Stimulated activated CD4-positive, alpha-beta T cell treated with anti-CD3 and anti-CD28 coated beads, Interleukin-2, amount 100 ng/mL, for 48 hours (primary cell): ENCODE measurements at places on chromosomes 11 and 22.

- DNase-seq = no peak
Measured at GRCh38 chr11:120017582-120018150, 120.2 kb downstream of the TRIM29 start.

DNA sequence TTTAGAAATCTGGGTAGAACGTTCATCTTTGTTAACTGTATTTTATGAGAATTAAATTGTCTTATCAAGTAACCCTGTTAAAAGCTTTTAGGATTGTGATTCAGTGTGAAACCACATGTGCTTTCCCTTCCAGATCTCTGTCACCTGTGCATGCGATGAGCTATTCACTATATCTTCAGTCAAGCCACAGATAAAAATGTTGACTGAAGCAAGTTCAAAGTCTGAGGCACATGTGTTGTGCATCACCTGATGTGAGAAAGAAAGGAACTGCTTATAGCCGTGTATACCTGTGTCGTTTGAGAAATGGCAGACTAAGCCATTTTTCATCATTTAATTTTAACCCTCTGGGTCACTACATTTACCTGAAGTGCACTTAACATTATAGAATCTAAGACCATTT lies 1088.9 kb upstream of the TENM4 start:
- no peak for DNase-seq

- DNase-seq = no peak
Measured at GRCh38 chr11:69511358-69512055, 30.0 kb downstream of the LINC01488 start.

- DNase-seq = no peak
Measured at GRCh38 chr11:78941226-78941851, 366.7 kb upstream of the NARS2 start.

GRCh38 chr22:41940832-41941765 lies 5.9 kb downstream of the CENPM start:
- peak; percentile 77 for DNase-seq

GRCh38 chr22:40525250-40525884 lies 111.2 kb downstream of the MRTFA start:
- DNase-seq = peak; percentile 73

GRCh38 chr11:68838572-68838964 lies 3.1 kb downstream of the CPT1A start:
- DNase-seq = peak; percentile 7

GRCh38 chr11:20934516-20934915 lies 265.1 kb downstream of the NELL1 start:
- DNase-seq = no peak

- DNase-seq = no peak
Measured at GRCh38 chr11:66970371-66970806, 4.7 kb upstream of the C11orf86 start.

- no peak for DNase-seq
Measured at GRCh38 chr22:42439021-42439567, 6.9 kb upstream of the NFAM1 start.

GRCh38 chr22:31122196-31122531 lies 602 bp upstream of the INPP5J start:
- DNase-seq = no peak

GRCh38 chr11:13061294-13061990 lies 52.3 kb downstream of the RASSF10 start:
- no peak for DNase-seq

- no peak for DNase-seq
Measured at GRCh38 chr11:113103932-113104690, 142.9 kb downstream of the NCAM1 start.

- DNase-seq = no peak
Measured at GRCh38 chr11:134040386-134041302, 28.2 kb upstream of the JAM3 start.

DNA sequence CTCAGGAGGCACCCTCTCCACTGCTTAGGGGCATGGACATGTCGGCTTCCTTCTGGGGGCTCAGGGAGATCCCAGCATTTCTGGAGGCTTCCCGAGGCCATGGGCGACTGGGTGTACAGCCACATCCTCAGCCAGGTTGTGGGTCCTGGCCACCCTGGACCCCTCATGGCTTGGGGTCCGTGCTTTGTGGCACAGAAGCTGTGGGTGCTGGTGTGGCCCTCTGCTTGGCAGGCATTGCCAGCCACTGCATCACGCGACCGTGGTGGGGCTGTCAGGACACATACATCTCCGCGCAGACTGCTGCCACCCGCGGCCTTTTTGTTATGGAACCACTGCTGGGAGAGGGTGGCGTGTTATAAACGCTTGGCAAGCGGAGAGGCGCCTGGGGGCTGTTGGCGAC lies 1174.9 kb downstream of the BRD1 start:
- no peak for DNase-seq

DNA sequence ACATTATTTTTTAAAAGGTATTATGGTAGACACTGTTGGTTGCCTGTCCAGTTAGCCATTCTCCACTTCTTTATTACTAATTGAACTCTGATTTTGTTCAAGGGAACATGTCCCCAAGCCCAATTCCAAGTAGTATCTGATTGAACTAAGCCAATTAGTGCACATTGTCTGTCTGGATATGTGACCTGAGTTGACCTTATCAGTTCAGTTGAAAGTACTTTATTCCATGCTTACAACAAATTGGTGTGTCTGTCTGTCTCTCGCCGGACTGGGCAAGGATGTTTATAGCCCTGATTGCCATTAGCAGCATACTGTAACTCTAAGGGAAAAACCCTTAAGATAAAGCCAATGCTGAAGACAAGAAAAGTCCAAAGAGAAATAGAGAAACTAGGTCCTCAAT lies 85.6 kb downstream of the INTS4 start:
- no peak for DNase-seq

- DNase-seq = no peak
Measured at GRCh38 chr11:47895035-47895434, 46.9 kb upstream of the NUP160 start.

GRCh38 chr22:23396362-23397007 lies 183.6 kb downstream of the IGLL1 start:
- DNase-seq = no peak

- DNase-seq = peak; percentile 60
Measured at GRCh38 chr22:38461414-38462081, 6.3 kb upstream of the KDELR3 start.

- DNase-seq = peak; percentile 58
Measured at GRCh38 chr11:107858217-107859070, at the start of gene SLC35F2. TSS of gene SLC35F2 (minus strand) at chr11:107858787. CDS start at chr11:107858767, 20 bp downstream.

DNA sequence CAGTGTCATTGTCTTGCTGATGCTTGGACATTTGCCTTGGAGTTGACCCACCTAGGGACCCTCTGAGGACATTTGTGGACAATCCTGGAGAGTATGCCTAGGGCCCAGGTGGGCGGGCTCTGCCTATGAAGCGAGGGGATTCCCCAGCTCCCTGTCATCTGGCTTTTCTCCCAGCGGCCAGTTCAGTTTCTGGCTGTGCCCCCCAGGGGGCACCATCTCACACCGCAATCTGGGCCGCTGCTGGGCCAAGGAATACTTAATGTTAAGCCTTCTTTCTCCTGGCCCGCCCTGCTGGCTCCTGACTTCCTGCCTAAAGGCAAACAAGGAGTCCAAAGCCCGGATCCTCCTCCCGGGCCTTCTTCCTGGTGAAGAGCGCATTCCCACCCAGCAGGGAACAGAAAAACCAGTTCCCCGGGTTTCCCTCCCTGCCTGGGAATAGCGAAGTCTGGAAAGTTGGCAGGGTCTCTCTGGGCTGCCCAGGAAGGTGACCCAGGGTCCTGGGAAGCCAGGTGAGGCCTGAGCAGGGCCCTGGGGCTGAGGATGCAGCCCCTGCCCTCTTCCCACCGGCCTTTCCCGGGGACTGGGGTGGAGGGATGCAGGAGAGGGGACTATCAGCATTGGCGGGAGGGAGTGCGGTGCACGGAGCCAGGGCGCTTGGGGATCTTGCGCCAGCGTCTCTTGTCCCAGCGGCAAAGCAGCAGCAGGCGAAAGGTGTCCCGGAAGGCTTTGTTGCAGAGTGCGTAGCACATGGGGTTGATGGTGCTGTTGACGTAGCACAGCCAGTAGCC lies 11.9 kb downstream of the CHRM1 start:
- DNase-seq = no peak

DNA sequence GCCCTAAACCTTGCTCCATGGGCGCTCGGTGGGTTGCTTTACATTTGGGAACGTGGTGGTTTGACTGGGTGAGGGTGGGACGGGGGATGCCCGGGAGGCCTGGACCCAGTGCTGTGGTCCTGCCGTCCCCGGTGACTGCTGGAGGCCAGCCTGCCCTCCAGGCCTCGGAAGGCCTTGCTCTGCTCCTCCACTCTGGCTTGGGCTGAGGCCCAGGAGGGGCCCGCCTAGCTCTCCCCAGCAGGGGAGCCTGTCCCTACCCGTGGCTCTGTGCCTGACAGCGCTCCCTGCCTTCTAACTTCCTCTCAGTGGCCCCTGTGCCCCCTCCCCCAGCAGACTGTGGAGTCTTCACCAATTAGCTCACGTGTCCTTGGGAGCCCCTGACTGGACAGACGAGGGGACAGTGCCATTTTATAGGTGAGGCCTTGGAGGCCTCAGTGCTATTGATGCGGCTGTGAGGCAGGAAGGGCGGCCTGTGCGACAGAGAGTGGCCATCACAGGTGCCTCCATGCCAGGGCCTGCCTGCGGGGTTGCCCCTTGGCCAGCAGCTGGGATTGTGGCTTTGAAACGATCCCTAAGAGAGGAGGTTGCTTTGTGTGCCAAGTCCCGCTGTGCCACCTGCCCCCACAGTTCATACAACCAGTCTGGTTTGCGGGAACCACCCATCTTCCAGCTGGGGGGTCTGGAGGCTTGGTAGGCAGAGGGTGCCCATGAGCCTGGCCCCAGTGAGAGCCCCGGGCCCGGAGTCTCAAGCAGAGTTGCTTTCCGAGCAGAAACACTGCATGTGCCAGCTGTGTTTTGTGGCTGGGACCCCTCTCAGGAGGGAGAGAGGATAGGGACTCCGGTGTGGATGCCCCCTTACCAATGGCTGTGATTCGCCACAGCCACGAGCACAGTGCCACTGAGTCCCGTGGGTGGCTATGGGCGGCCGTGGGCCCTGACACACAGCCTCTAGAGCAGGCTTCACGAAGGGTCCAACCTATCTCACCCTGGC lies 17.7 kb downstream of the TPCN2 start:
- no peak for DNase-seq

DNA sequence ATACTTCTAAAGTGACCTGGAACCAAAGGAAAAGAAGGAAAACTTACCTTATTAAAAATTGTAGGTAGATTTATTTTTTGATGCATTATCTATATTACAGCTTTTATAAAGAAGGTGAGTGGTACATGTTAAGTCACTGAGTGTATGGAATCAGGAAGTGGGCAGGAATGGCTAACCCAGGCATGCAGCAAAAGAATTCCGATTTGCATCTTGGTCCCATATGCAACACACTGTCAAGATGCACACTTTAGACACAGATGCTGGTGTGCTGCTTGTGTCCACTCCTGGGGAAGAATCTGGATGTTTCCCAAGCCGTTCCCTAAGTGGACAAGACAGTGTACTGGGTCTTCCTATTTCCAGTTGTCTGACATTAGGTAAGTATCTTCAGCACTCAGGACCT lies 99.9 kb upstream of the SORL1-AS1 start:
- DNase-seq = no peak

GRCh38 chr22:45656577-45656976 lies 15.1 kb upstream of the ATXN10 start:
- DNase-seq = no peak

DNA sequence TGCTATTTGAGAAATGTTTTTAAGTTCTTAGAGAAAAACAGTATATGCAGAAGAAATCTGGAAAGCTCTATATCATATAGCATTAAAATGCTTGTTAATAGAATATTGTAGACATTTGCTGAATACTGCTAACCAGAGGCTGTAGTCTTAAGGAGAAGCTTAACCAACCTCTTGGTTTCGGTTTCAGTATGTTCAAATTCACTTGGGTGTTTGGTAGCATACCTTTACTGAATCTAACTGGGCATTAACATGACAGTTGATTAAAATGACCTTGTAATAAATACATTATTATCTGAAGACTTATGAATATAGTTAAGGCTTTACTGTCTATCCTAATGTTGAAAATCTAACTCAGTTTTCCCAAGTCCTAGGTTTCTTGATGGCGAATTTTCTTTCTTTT lies 5.4 kb downstream of the PCF11 start:
- DNase-seq = no peak

DNA sequence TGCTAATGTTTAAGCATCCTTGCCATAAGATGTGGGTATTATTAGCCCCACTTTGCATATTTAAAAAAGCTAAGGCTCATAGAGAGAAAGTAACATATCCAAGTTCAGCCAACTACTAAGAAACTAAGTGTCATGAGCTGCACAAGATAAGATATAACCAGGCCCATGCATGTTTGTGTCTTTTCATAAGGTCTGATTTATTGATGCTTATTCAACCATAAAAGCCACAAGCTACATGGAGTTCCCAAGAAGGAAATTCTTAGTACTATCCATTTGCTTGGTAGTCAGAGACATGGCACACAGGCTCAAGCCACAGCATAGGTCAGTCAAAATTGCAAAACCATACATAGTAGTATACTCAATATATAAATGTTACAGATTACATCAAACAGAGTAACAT lies 488.5 kb downstream of the SOX6 start:
- DNase-seq = no peak

GRCh38 chr11:27211370-27212127 lies 151.5 kb downstream of the CCDC34 start:
- peak; percentile 6 for DNase-seq

DNA sequence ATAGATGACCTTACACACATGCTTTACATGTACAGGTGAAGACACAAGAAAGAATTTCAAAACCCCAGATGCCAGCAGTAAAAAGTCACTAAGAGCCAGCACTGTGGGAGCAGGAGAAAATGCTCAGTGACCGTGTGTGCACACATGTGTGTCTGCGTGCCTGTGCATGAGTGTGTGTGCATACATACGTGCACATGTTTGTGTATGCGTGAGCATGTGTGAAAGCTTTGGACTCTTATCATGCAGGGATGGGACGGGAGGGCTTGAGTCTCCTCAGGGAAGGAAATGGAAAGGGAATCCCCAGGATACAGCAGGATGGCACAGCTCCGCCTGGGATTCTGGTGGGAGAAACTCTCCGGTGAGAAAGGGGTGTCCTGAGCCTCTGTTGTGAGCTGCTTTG lies 121.5 kb upstream of the B3GAT1 start:
- no peak for DNase-seq

GRCh38 chr11:87726506-87726905 lies 448.7 kb downstream of the RAB38 start:
- no peak for DNase-seq

GRCh38 chr11:36243641-36244040 lies 45.6 kb downstream of the COMMD9 start:
- no peak for DNase-seq

DNA sequence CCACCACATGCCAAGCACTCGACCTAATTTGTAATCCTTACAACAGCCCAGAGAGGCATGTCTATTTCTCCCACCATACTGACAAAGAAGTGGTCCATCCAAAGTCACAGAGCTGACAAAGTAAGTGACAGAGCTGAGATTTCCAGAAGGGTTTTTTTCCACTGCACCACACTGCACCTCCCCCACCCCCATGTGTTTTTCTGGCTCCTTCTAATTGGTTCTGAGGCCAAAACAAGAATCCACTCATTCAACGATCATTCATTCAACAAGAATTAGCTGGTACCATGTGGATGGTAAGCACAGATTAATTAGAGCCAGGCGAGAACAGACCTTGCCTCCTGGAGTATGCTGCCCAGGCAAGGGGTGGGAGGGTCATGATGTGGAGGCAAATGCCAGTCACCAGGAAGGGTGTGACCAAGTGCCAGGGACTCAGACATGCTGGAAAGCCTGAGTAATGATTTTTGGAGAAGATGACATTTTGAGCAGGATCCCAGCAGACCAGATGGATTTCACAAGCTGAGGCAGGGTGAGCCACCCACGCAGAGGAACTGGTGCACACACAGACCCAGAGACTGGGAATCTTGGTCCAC lies 14.9 kb upstream of the PRG2 start:
- DNase-seq = no peak

- DNase-seq = no peak
Measured at GRCh38 chr11:117515892-117516787, 188.5 kb downstream of the CEP164 start.
